H9 (cell line): ENCODE measurements at places on chromosomes 2 and 18. TPM values are rescaled to one million over a fixed set of nuclear protein-coding genes. Genes with fewer than 3 reads are reported as not detected.

- DNase-seq, result no peak
- H3K4me1 ChIP-seq, result no peaks in the 10 kb centered on the region
- no peaks in the 10 kb centered on the region; the same call in 1 of the 2 replicates for H3K36me3 ChIP-seq
- H3K27me3 ChIP-seq, result no peaks in the 10 kb centered on the region
- no peak overlapping the region for H3K27ac ChIP-seq
Observed at GRCh38 chr2:20576598-20577115, 74.2 kb downstream of the HS1BP3 start.

- no peak for DNase-seq
- H3K27me3 ChIP-seq, result no peaks in the 10 kb centered on the region
- H3K4me3 ChIP-seq, result no peak overlapping the region
- no peaks in the 10 kb centered on the region for H3K36me3 ChIP-seq
- H3K4me1 ChIP-seq, result no peaks in the 10 kb centered on the region
- H3K27ac ChIP-seq, result no peak overlapping the region
Observed at GRCh38 chr2:99297994-99298393, 3.0 kb downstream of the LYG1 start.

DNA sequence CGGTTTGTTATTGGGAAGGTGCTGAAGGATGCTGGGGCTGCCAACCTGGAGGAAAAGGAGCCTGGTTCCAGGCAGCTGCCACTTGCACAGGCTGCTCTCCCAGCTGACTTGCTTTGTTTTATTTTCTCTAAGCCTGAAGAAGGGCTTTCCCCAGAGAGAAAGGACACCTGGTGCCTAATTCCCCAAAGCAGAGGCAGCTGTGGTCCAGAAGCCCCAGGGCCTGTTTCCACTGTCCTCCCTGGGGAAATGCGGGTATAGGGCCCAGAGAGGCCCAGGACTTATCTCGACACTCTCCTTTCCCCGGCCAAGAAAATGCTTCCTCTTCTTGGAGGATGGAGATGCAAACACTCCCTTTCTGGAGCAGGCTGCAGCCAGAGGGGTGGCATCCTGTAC, 30.1 kb downstream of the INO80C start:
- H3K36me3 ChIP-seq, result peaks cover 24% of the 10 kb centered on the region
- H3K4me1 ChIP-seq, result no peaks in the 10 kb centered on the region
- no peaks in the 10 kb centered on the region for H3K27me3 ChIP-seq
- H3K27ac ChIP-seq, result no peak overlapping the region
- no peak overlapping the region for H3K4me3 ChIP-seq

DNA sequence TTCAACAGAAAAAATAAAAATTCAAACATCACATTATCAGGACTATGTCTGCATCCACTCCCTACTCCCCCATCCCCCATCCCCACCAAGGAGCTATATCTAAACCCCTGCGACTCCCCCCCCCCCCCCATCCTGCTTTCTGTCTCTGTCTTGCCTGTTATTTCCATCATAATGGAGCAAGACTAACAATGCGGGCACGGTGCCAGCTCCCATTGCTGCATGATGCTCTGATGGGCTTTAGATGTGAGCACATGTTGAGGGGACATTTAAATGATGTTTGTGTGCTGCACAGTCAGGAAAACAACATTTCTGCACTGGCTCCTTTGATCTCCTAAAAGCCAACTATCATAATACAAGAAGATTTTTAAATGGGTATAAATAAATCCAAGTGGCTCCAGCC, 644.2 kb upstream of the SETBP1 start:
- DNase-seq, result no peak
- H3K27ac ChIP-seq, result no peak overlapping the region
- no peaks in the 10 kb centered on the region for H3K27me3 ChIP-seq
- no peak overlapping the region for H3K4me3 ChIP-seq
- peaks cover 7% of the 10 kb centered on the region for H3K4me1 ChIP-seq
- no peaks in the 10 kb centered on the region for H3K36me3 ChIP-seq

The CXCR1 gene
- total RNA-seq, result not detected in 2 replicates

GRCh38 chr2:73415906-73416305, 30.3 kb downstream of the ALMS1 start:
- H3K4me3 ChIP-seq, result no peak overlapping the region
- H3K4me1 ChIP-seq, result no peaks in the 10 kb centered on the region
- H3K27me3 ChIP-seq, result no peaks in the 10 kb centered on the region
- no peak for DNase-seq
- no peaks in the 10 kb centered on the region; the same call in 1 of the 2 replicates for H3K36me3 ChIP-seq
- no peak overlapping the region for H3K27ac ChIP-seq

DNA sequence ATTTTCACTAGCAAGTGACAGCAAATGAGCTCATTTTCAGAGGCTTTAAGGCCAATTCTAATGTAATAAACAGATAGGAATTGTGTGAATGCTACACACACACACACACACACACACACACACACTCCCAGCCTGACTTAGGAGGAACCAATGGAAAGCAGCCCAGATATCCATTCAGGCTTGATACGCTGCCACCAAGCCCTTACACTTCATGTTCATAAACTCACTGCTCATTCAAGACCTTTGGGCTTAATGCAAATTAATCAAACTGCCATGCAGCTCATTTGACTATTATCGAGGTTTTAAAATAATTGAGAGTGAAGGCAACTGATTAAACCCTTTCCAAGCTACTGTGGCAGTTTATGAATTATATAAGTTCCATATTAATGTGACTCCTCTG, 298.9 kb upstream of the NCKAP5 start:
- no peaks in the 10 kb centered on the region for H3K36me3 ChIP-seq
- DNase-seq, result no peak
- no peaks in the 10 kb centered on the region for H3K27me3 ChIP-seq
- H3K27ac ChIP-seq, result no peak overlapping the region
- H3K4me3 ChIP-seq, result no peak overlapping the region

The ARL6IP6 gene
- 27.3 and 34.4 TPM in 2 replicates for total RNA-seq

The MBP gene
- 5.2 and 8.6 TPM in 2 replicates for total RNA-seq

The DNAH7 gene
- 0.09 TPM in 1 of 2 replicates, not detected in the other for total RNA-seq

The E2F6 gene
- total RNA-seq, result 21.8 and 23.6 TPM in 2 replicates

The SETBP1 gene
- total RNA-seq, result 4.6 and 4.8 TPM in 2 replicates

The NOL4 gene
- 0.74 and 0.81 TPM in 2 replicates for total RNA-seq

The KLHL29 gene
- total RNA-seq, result 2.1 and 2.4 TPM in 2 replicates

The HSBP1L1 gene
- total RNA-seq, result 0.46 TPM in 1 of 2 replicates, not detected in the other

The ASB18 gene
- total RNA-seq, result not detected in 2 replicates

DNA sequence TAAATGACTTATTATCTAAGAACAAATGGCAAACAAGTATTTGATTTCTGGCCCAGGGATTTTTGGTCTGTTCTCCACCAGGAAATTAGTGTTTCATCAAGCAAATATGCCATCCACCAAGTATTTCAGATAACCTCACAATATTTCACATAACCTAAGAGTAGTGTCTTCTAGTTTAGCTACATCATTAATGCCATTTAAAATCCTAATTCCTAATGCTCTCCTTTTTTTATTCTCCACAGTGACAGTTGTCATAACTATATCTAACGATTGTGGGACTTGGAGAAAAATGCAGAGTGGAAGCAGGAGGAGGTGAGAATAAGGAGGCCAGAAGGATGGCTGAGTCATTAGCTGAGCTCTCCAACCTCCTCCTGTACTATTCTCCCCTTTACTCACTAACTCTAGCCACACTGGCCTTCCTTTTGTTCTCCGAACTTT, 58.5 kb upstream of the CTLA4 start:
- DNase-seq, result no peak
- H3K27ac ChIP-seq, result no peak overlapping the region
- H3K36me3 ChIP-seq, result peaks cover 10% of the 10 kb centered on the region; the same call in 1 of the 2 replicates
- H3K4me1 ChIP-seq, result no peaks in the 10 kb centered on the region
- no peaks in the 10 kb centered on the region for H3K27me3 ChIP-seq

The FOSL2 gene
- 7.3 and 7.4 TPM in 2 replicates for total RNA-seq

- H3K36me3 ChIP-seq, result peaks cover 12% of the 10 kb centered on the region
- H3K27ac ChIP-seq, result no peak overlapping the region
- H3K4me1 ChIP-seq, result no peaks in the 10 kb centered on the region; the same call in 1 of the 2 replicates
- no peaks in the 10 kb centered on the region for H3K27me3 ChIP-seq
Observed at GRCh38 chr18:48576457-48576771, 37.6 kb downstream of the CTIF start.
